ENCODE measurements at places on chromosomes 4 and X. TPM values are rescaled to one million over a fixed set of nuclear protein-coding genes. Genes with fewer than 3 reads are reported as not detected.

- no peak for DNase-seq
These were observed 169.8 kb upstream of the BCOR start for GRCh38 chrX:40267334-40268187.

DNA sequence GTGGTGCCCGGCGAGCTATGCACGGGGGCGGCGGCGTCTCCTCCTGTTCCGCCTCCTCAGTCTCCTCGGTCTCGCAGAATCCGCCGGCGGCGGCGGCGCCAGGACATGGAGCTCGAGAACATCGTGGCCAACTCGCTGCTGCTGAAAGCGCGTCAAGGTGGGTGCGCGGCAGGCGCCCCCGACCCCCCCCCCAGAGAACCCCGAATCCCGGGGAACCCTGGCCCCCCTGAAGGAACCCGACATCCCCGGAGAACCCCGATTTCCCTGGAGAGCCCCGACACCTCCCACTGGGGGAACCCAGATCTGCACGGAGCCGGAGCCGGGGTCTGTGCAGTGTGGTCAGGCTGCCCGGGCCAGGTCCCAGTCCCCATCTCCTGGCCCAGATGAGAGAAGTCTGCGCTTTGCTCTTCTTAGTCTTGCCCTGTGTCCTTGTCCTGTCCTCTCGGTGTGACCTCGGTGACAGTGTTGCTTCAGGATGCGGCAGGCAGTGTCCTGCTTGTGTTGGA, 648 bp downstream of the GRK4 start:
- DNase-seq, result no peak

- DNase-seq, result no peak
These were observed 80.5 kb downstream of the FAM53A start for GRCh38 chr4:1603413-1604135.

GRCh38 chr4:157221895-157222770, 1.6 kb downstream of the GRIA2 start:
- DNase-seq, result no peak

GRCh38 chr4:11821772-11822430, 393.2 kb upstream of the HS3ST1 start:
- DNase-seq, result no peak

DNA sequence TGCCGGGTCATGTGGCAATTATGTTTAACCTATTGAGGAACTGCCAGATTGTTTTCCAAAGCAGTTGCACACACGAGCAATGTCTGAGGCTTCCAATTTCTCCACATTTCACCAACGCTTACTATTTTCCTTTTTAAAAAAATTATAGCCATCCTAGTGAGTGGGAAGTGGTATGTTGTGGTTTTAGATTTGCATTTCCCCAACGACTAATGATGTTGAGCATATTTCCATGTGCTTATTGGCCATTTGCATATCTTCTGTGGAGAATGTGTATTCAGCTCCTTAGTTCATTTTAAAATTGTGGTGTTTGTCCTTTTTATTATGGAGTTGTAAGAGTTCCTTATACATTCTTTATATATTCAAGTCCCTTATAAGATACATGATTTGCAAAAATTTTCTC, 60.2 kb downstream of the MTMR1 start:
- DNase-seq, result no peak

DNA sequence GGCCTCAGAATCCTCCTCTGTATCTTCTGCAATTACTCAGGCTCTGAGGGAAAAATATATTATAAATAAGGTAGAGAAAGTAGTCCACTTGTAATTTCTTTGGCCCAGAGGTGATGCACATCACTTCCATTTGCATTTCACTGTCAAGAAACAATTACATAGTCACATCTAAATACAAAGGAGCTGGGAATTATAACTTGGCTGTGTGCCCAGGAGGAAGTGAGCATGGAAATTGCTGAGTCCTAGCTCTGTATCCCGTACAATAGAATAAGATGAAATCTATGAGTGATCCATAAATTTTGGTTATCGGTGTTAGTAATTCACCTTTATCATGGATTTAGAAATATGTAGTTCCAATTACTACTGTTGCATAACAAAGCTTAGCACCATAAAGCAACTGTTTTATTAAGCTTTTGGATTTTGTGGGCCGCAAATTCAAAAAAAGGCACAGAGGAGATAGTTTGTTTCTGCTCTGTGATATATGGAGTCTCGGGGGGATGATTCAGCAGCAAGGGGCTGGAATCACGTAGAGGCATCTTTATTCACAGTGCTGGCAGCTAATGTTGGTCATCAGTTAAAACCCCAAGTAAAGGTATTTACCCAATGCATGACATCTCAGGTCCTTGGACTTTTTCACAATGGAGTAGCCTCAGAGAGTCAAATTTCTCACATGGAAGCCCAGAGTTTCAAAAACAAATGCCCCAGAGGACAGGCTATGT, 241.4 kb upstream of the GALNT7 start:
- DNase-seq, result no peak

GRCh38 chr4:91147067-91147466, 1019.9 kb downstream of the CCSER1 start:
- no peak for DNase-seq

RNF128 gene
- 9.5 TPM for total RNA-seq

SPOCK3 gene
- not detected for total RNA-seq

OPRPN gene
- not detected for total RNA-seq

FABP2 gene
- total RNA-seq, result not detected

HPGDS gene
- total RNA-seq, result 0.15 TPM

All from esophagus squamous epithelium (tissue), 5 donors.